Endodermal cell (in vitro differentiated cells): ENCODE measurements at places on chromosomes 12 and 14. TPM values are rescaled to one million over a fixed set of nuclear protein-coding genes. Genes with fewer than 3 reads are reported as not detected.

GRCh38 chr12:68406134-68406576, 74.0 kb upstream of the MDM1 start:
- peak; percentile 74 for DNase-seq

GRCh38 chr14:50714450-50715073, 46.5 kb upstream of the SAV1 start:
- DNase-seq = no peak

GRCh38 chr14:101010293-101010692, 106.8 kb upstream of the RTL1 start:
- DNase-seq = no peak

GRCh38 chr12:20426191-20426590, 57.9 kb downstream of the PDE3A start:
- no peak for DNase-seq

The EMP1 gene
- 0.42 to 2.8 TPM (median 0.58 TPM) in 3 replicates for total RNA-seq

The P2RX2 gene
- total RNA-seq = 0.55 to 1.1 TPM (median 0.97 TPM) in 3 replicates

The SYNJ2BP gene
- total RNA-seq = 31.0 and 32.8 TPM in 2 replicates
